ENCODE measurements at places on chromosomes 13 and 19.

DNA sequence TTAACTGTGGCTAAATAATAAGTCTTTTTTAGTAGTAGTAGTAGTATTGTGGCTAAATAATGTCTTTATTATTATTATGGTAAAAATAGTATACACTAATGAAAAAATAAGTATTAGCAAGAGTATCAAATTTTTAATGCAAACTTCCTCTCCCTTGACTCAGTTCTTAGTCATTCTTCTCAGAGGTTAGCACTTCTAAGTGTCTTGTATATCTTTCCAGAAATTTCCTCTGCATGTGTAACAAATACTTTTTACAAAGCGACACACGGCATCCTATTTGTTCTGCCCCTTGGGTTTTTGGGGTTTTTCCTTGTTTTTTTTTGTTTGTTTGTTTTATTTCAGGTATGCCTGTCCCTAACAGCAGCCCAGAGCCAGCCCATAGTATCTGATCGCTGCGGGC is 20.9 kb downstream of the SIN3B start:
- DNase-seq: no peak

DNA sequence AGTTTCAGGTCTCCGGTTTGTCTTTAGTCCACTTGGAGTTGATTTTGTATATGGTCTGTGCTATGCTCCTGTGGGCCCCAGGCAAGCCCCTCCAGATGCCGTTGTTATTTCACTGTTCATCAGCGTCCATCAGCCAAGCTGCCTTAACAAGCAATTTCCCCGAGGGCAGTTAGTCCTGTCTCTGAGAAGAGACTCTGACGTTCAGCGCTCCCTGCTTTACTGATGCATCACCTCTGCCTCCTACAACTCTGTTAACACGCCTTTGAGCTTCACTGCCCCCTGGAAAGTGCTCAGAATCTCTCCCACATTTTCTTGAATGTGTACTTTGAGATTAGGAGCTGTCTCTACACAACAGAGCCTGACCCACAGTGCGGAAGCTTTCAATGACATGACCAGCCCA is 41.8 kb upstream of the UBAC2 start:
- no peak for DNase-seq

DNA sequence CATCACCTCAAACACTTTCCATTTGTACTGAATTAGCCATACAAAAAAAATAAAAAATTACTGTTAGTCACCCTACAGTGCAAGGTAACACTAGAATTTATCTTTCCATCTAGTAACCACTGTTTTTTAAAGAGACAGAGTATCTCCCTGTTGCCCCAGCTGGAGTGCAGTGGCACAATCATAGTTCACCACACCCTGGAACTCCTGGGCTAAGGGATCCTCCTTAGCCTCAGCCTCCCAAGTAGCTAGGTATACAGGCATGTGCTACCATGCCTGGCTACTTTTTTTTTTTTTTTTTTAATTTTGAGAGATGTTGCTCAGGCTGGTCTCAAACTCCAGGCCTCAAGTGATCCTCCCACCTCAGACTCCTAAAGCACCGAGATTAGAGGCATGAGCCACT is 17.9 kb downstream of the ANKRD10 start:
- DNase-seq: no peak

DNA sequence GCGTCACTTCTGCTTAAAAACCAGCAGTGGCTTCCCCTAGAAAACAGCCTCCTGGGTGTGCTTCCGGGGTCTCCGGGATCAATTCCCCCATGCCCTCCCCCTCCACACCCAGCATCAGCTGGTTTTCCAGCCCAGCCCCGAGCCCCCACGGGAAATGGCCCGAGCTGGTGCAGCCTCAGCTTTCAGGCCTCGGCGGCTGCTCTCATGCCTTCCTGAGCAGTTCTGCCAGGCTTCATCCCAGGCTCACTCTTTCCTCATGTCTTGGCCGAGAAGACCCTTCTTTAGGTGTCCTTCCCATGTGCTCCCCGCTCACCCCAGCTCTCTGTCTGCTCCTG is 103.1 kb upstream of the RNF113B start:
- no peak for DNase-seq

GRCh38 chr19:42191855-42192254 is 25.6 kb downstream of the DEDD2 start:
- no peak for DNase-seq

GRCh38 chr19:21824679-21825078 is 11.3 kb downstream of the ZNF43 start:
- DNase-seq: no peak

DNA sequence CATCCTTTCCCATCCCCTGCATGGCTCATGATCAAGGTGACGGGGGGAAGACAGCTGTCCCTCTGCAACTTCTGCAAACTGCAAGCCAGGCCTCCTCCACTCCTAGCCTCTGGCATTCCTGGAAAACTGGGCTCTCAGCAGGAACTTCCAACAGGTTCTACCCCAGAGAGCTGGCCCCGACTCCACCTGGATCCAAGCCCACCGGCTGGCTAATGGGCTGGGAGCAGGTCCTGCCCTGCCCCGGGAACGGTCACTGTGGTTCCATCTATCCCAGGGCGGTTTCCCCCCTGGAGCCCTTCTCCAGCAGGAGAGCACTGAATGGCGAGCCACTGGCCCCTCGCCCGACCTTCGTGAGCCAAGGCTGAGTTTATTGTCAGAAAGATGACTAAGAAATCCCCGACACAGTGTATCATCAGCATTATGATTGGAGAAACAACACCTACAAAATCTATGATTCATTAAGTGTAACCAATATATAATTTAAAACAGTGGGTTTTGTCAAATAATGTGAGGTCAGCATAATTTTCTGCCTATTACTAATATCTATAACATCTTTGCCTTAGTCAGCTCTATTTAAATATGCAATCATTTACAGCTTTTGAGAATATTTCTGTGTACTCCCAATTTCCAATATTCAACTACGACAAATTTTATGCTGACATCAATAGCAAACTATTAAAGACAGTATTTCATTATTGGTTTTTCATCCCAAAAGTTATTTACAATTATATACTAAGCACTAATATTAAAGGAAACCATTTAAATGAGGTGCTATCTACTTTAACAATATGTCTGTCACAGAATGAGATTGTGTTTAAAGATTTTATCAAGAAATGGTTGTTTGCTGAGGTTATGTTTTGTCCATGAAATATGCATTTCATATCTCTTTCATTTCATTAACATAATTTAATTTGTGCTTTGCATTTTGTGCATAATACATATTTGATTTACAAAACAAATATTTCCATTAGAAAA is 133.0 kb downstream of the URI1 start:
- DNase-seq: no peak

- no peak for DNase-seq
Observed at GRCh38 chr13:46176756-46177155, 5.2 kb downstream of the LCP1 start.

DNA sequence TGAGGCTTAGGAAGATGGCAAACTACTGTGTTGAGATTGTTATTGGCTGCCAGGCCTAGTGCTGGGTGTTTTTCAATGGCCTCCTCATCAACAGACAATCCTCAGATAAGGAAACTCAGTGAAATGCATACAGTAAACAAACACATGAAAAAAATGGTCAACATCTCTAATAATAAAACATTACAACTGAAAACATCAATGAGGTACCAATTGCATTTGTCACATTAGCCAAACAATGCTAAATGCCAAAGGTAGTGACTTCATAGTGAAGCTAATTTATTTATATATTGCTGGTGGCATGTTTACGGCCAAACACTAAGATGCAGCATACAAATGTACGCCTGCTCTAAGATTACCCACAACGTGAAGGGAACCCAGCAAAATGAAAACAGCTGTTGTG is 224.0 kb upstream of the UBL3 start:
- DNase-seq: no peak

GRCh38 chr13:111202156-111202621 is 87.1 kb downstream of the ARHGEF7 start:
- DNase-seq: no peak

DNA sequence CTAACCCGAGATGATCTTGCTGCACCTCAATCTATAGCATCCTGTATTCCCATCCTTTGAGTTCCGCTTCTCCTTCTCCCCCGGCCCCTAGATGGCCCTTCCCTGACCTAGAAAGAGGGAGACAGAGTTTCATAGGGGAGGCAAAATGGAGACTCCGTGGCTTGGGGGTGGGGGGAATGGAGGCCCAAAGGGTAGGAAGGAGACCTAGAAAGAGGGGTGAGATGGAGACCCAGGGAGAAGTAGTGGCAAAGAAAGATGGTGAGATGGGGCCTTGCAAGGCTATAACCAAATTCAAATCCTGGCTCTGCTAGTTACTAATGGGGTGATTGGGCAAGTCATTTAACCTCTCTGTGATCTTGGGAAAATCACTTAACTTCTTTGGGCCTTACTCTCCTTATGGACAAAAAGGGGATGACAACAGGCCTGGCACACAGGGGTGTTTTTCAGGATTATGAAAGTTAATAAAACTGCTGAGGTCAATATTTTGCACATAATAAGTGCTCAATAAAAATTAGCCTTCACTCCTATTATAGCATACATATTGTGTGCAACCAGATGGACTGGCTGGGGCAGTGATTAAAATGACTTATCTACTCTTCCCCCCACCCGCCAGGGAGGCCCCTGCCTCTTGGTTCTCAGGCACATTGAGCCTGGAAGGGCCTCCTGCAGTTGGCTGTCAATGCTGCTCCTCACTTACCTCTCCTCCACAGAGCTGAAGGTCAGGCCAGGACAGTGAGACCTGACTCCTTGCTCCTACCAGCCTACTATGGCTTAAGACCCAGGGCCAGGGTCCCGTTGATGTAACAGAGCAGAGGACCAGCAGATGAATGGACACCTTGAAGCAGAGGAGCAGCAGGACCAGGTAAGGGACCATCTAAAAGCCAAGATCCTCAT is 633 bp downstream of the SPHK2 start:
- DNase-seq: no peak

GRCh38 chr13:75468602-75469001 is 13.4 kb downstream of the TBC1D4 start:
- DNase-seq: no peak

- no peak for DNase-seq
Observed at GRCh38 chr13:31824705-31825517, 85.6 kb downstream of the RXFP2 start.

DNA sequence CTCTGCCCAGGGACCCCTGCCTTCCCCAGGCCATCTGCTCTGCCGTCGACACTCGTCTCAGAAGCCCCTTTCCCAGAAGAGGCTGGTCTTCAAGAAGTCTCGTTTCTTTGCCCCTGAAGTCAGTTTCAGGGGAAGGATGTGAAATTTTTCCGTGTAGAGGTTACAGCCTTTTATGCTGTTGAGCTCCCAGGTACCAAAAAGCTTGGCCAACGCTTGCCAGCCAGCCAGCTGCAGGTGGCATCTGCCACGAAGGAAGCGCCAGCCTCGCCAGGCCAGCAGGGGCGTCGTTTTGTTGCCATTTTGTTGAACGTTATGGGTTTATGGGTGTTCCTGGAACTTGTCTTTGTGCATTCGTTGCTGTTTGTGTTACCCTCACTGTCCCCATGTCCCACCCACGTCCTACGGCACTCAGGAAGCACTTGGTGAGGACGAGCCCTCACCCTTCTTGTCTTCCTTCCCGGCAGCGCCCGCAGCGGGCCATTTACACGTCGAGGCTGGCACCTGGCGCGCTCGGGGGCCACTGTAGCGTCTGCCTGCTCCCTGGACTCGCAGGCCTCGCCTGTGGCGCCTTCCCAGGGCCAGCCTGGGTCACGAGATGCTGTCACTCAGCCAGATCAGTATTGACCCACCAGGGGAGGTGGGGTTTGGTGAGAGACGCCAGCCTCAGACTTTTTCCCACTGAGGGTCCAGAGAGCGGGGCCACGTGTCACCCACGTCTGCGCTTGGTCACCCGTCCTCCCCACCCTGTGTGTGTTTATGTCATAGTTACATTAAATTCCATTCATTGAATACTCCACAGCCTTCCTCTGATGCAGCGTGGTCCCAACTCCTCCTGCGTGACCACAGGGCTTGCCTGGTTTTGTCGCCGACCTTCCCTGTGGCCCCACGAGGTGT is 37.1 kb downstream of the AP1M1 start:
- DNase-seq: no peak

DNA sequence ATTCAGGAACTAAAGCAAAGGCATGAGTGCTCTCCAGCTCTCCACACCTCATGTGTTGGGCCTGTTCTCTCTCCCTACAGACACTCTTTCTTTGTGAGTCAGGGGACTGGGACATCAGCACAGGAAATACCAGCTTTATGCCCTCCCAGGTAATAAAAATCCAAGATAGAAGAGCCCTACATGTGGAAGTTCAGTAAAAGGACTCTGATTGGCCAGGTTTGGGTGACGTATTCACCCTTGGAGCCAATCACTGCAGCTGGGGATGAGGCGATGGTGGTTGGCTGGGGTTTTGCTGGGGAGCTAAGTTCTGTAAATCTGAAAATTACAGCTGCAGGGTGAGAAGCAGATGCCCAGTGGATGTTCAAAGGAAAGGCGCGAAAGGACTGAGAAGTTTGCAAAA is 32.5 kb downstream of the CCDC70 start:
- no peak for DNase-seq

DNA sequence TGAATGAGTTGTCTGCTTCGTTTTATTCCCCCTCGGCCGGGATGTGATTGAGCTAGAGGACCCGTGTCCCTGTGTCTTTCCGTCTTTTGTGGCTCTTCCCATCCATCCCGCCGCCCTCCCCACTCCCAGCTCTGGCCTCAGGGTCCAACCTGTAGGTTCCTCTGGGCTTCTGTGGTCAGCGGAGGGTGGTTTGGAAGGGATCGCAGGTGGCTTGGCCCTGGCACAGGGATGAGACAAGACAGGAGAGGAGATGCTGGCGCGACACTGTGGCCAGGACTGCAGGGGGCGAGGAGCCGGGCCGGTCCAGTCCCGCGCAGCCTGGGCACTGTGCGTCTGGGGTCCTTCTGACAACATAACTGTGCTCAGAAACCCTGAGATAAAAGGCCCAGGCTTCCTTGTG is 2.0 kb downstream of the EVI5L start:
- no peak for DNase-seq

GRCh38 chr13:89267734-89268133 is 1596.6 kb downstream of the SLITRK5 start:
- no peak for DNase-seq

DNA sequence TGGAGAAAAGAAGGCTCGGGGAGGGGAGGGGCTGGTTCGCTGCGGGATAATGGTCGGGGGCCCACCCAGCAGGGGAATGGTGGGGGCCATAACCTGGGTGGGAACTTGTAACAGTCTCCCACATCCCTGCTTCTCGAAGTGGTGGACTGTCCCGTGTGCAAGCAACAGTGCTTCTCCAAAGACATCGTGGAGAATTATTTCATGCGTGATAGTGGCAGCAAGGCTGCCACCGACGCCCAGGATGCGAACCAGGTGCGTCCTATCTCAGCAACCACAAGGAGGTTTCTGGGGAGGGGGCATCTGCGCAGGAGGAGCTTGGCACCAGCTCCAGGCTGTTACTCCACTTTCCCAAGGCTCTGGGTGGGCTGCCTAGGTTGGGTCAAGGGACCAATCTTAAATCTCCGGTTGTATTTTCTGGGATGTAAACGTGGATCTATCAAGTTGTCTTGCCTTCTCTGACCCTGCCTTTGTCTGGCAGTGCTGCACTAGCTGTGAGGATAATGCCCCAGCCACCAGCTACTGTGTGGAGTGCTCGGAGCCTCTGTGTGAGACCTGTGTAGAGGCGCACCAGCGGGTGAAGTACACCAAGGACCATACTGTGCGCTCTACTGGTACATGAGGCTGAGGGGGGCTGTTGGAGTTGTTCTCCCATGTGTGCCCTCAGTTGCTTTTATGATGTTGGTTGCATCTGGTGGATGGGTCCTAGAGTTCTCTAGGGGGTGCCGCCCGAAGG is 1.6 kb downstream of the TRIM28 start:
- DNase-seq: no peak
